D341Med (cell line): ENCODE measurements at places on chromosomes 6 and 20.

- no peak for DNase-seq
Observed at GRCh38 chr6:100620085-100620840, 155.5 kb upstream of the SIM1 start.

- DNase-seq, result peak; percentile 55
Observed at GRCh38 chr20:38242848-38243708, 17.5 kb downstream of the KIAA1755 start.

- DNase-seq, result peak; percentile 48
Observed at GRCh38 chr6:88982720-88983119, 19.3 kb upstream of the RNGTT start.

DNA sequence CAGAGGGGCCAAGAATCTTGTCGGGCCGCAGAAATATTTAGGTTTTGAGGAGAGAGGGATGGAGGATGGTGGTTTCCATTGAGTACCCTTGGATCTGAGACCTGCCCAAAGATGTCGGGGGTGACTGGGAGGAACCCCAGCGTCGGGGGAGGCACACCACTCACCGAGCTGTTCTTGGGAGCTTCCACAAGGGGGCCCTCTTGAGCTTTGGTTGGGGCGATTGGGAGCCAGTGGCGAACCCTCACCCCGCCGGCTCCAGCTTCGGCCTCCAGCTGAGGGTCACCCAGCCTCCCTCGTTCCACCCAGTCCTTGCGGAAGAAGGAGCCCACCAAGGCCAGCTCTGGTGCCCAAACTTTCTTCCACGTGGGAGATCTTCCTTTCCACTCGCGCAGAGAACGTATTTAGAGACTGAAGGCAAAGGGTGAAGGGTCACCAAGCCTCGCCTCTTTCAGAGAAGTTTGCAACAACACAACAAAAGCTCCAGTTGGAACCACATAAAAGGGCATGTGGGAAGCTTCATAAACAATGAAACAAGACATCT, 33.6 kb downstream of the APCDD1L start:
- DNase-seq, result peak; percentile 91

DNA sequence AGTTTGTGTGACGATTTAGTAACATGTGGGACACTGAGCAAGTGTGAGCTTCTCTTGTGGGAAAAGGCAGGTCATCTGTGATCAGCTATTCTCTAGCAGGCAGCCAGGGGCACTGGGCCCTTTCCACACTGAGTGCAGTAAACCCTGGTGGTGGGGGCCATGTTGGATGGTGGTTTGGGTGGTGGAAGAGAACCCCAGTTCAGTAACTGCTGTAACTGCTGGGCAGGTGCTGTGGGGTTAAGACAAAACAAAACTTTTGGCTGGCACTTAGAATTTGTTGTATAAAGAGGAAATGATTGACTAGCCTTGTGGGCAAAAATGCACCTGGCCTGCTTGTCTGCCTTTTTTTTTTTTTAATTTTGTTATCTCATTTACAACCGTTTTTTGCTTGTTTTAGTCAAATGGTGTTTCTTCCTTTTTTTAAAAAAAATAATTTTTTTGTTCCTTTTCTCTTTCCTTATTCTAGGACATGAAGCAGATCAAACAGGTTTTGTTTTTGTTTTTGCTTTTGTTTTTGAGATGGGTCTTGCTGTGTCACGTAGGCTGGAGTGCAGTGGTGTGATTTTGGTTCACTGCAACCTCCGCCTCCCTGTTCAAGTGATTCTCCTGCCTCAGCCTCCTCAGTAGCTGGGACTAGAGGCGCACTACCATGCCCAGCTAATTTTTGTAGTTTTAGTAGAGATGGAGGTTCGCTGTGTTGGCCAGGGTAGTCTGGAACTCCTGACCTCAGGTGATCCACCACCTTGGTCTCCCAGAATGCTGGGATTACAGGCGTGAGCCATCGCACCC, 59.8 kb downstream of the IGF2R start:
- DNase-seq, result no peak

DNA sequence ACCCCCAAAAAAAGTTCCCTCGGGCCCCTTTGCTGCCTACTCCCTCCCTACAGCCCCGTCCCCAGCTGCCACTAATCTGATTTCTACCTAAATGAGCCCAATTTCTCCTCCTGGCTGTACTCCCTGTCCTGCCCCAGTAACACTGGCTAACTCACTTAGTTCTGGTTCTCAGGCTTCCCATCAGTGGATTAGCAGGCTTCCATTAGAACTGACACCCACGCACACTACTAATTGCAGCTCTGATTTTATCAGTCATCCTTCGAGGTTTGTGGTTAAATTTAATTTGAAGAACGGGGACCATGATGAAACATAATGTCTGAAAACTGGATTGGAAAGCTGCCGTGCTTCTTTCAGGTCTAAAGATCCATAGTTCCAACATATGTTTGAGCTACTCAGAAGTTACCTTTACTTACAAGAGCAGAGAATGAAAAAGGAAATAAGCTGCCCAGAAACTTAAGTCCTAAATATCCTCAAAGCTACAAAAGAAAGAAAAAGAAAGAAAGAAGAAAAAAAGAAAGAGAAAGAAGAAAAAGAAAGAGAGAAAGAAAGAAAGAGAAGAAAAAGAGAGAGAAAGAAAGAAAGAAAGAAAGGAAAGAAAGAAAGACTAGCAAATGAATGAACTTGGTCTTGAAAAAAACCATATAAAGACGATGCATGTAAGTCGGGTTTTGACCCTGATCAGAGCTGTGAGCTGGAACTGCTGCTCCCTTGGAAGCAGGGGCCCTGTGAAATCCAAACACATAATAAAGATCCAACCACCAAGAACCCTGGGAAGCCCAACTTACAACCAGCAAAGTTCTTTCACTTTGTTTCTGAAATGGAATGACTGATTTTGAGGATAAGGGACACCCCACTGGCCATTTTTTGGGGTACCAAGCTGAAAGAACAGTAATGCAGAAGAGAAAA, 51.7 kb downstream of the CNKSR3 start:
- no peak for DNase-seq

GRCh38 chr6:92790381-92790780, 629.0 kb downstream of the EPHA7 start:
- DNase-seq, result no peak

DNA sequence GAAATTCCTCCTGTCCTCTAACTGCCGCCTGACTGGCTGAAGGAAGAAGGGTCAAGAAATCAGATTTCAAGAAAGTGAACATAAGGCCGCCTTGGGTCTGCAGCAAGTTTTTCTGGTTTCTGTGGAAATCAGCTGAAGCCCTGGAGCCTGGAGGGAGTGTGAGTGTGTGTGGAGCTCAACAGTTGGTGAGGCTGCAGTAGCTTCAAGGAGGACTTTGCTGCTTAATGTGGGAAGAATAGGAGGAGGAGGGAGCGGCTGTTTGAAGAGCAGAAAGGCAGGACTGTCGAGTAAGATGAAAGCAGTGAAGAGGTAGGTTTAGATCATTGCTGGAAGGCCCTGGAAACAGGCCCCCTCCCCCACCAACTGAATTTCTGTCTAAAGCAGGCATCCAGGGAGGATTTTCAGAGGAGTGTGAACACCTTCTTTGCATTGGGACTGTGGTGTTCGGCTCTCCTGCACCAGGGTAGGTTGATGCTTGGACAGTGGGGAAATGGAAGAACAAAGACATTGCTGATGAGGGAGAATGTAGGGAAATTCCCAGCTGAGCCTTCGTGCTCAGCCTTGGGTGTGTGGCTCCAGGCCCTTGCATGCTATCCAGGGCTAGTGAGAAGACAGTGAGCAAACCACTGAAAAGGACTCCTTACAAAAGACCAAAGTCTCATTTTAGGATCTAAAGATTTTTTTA, 79.5 kb upstream of the VSTM2L start:
- DNase-seq, result no peak

DNA sequence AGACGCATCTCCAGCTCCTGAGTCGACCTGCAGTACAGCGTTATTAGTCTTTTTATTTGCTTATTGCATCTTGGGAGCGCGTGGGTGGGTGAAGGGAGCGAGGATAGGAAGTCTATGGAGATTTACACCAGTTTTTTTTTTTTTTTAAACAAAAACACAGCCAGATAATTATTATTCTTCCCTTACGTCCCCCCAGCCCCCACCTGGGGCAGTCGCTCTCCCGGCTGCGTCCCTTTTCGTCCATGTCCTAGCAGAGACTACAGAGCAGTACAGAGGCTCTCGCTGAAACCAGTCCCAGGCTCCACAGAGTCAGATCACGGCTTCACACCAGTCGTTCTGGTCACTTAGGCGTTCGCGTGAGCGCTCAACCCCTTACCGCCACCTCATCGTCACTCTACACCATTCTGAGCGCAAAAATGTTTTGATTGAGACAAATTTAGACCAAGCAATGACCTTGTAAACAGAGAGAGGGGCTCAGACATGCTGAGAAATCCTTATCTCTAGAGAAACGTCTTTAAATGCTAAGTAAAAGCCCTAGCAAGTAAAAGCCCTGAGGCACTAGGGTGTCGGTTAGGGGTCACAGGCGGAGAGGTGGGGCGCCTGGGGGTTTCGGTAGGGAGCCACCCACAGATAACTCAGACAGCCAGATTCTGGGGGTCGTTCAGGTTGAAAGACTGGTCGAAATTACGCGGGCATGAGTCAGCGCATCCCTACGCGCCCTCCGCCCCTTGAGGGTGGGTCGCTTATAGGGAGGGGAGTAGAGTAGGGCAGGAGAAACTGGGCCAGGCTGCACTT, 975 bp upstream of the PPT2 start:
- no peak for DNase-seq

- peak; percentile 87 for DNase-seq
Observed at GRCh38 chr20:17646961-17647301, 35.1 kb downstream of the RRBP1 start.

DNA sequence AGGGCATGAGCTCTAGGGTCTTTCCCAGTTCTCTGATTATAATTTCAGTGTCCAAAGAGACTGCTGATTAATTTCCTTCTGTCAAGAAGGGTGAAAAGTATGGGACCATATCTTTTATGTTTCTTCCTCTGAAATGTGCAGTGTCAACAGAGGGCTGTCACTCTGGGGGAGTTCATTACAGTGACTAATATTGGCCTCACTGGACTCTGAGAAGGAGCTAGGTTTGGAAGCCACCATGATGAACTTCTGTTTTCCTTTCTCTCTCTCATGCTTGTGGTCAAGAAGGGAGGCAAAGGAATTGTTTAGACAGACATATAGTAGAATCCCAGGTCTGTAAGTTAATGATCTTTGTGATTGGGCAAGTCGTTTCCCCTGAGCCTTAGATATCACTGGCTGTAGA, 41.8 kb upstream of the BMP6 start:
- DNase-seq, result no peak

DNA sequence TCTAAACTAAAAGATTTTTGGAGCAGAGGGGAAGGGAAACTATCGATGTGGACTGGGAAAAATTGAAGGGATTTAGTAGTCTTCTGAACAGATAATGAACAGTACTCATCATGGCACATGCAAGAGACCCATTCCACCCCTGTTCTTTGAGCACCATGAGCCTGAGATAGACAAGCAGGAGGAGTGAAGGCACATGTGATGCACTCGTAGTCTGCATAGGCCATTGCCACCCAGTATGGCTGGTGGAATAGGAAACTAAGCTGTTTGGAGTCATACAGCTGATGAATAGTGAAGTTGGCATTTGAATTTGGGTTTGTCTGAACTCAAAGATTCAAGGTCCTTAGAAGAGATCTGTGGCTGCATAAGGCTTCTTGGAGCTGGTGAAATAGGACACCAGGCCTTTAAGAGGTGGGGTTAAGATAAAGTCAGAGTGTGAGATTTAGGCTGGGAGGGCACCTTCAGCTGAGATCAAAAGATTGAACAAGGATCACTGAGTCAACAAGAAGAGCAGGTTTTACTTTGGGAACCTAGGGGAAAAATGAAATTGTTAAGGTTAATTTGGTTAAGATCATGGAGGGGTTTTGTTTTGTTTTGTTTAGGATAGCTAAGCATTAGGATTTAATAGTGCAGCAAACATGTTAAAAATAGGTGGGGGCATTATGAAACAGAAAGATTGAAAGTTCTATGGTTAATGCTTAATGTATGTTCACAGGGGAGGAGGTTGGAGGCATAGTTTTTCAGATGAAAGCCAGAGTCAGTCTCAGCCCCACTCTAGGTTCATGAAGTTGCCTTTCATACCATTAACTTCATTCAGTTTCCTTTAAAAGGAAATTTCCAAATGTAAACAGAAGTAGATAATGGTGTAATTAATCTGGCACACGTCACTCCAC, 148.8 kb downstream of the ARID1B start:
- DNase-seq, result no peak

- DNase-seq, result peak; percentile 19
Observed at GRCh38 chr20:33658510-33658909, 3.6 kb upstream of the C20orf144 start.

GRCh38 chr6:110239526-110240274, 59.5 kb downstream of the CDC40 start:
- no peak for DNase-seq

DNA sequence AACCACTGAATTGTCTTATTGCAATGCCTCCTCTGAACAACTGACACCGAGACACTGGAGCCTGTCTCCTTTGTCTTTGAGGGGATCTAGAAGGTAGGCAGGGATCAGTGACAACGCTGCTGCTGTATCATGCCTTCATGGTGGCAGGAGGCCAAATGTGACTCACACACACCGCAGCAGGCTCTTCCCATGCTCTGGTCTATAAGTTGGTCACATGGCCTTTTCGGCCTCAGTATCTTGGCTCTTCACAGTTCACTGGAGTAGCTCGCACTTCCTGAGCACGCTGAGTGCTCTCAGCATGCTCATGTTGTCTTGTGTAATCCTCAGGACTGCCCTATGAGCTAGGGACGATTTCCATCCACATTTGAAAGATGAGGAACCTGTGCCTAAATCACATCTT, 167.4 kb upstream of the PCSK2 start:
- DNase-seq, result no peak

DNA sequence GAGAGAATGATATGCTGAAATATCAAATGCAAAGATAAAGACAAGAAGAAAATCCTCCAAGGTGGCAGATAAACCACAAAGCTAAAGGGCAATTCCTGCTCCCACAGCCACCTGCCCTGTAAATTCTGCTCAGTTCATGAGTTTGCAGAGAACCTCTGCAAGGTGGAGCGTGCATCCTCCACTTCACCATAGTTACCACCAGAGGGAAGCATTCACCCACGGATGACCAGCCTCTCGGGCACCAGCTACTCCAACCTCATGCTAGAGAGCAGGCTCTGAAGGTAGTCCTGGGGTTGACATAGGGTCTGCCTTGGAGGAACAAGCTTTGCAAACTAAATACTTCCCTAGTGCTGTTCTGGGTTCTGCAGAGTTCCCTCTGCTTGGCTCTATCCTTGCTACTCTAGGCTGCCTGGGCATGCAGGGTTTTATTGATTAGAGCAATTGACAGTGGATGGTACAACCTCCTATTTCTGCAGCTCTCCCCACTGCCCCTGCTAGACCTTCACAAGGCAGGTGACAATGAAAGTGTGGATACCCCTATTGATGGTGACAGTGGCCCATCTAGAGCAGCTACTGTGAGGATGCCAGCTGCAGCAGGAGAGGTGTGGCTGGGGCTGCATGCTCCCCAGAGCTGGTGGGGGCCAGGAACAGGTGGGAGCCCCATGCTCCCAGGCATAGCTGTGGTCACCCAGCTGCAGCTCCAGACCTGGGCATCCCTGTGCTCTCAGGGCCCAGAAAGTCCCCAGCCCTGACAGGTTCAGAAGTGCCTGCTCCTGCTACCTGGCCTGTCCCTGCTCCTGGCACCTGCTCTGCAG, 51.1 kb downstream of the GGTLC1 start:
- DNase-seq, result peak; percentile 77

GRCh38 chr6:159727717-159728445, 575 bp downstream of the WTAP start:
- DNase-seq, result no peak

GRCh38 chr6:163837691-163838431, 423.3 kb downstream of the QKI start:
- DNase-seq, result no peak
